Esophagus muscularis mucosa (tissue), 4 donors: ENCODE measurements at places on chromosomes 2 and 18.

GRCh38 chr2:127605691-127606263 lies 40.2 kb upstream of the GPR17 start:
- no peak for DNase-seq

GRCh38 chr18:46152808-46153617 lies 48.8 kb downstream of the HAUS1 start:
- no peak for DNase-seq

DNA sequence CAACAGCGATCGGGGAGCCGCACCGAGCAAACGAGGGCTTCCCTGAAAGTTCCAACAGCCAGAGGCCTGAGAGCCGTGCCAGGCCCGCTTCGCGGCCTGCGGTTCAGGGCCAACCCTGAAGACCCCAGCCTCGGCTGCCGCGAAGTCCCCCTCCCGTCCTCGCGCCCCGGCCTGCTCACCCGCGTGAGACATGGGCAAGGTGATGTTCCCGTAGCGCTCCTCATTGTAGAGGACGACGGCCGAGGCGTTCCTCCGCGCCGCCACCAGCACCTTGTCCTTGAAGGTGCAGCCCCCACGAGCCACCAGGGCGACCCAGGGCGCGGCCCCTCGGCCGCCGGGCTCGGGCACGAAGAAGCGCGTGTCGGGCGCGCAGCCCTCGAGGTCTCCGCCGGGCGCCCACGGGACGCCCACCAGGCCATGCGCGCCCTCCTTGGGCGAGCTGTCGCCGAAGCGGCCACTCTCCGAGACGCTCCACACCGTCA lies 510 bp downstream of the RNF149 start:
- peak; percentile 81 for DNase-seq

DNA sequence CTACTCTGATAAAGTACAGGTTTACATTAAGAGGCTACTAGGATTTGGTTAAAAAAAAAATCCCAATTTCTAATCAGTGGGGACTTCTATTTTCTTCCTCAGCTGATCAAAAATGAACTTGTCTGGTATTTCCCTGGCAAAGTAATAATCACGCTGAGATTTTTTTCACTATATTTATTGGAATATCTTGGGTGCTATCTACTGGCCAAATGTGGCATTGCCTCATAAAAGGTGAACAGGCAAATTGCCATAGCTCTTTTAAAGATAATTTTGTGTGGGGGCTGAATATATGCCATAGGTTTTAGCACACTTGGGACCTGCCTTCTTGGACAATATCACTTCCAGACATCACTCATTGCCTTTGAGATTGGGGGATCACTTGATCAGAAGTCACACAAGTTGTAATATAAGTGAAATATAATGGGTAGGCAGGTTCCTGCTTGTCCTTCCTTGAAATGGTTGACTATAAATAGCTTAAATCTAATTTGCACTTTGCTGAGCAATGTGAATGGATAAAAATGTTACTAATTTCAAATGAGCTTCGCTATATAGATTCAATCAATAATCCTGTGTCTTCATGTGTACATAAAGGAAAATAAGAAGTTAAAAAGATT lies 7.0 kb upstream of the NXPH2 start:
- no peak for DNase-seq

GRCh38 chr2:232979871-232980461 lies 33.1 kb downstream of the NGEF start:
- DNase-seq, result no peak

- no peak for DNase-seq
These were observed 106.7 kb downstream of the GBX2 start for GRCh38 chr2:236061497-236061896.

DNA sequence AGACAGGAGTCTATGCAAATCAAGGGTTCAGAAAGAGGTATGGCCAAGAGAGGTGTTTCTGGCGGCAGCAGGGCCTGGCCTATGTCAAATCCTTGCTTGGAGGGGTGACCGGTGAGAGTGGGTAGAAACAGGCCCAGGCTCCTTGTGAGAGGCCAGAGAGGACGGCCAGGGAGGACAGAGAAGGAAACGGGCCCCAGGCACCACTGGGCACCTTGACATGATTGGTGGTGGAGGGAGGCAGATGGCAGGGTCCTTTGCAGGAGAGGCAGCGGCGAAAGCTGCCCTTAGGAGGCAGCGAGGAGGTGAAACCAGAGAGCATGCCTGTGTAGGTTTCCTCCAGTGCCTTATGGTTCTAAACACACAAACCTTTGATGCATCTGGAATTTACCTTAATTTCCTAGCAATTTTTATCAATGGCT lies 6.2 kb downstream of the RAMP1 start:
- DNase-seq, result peak; percentile 62

DNA sequence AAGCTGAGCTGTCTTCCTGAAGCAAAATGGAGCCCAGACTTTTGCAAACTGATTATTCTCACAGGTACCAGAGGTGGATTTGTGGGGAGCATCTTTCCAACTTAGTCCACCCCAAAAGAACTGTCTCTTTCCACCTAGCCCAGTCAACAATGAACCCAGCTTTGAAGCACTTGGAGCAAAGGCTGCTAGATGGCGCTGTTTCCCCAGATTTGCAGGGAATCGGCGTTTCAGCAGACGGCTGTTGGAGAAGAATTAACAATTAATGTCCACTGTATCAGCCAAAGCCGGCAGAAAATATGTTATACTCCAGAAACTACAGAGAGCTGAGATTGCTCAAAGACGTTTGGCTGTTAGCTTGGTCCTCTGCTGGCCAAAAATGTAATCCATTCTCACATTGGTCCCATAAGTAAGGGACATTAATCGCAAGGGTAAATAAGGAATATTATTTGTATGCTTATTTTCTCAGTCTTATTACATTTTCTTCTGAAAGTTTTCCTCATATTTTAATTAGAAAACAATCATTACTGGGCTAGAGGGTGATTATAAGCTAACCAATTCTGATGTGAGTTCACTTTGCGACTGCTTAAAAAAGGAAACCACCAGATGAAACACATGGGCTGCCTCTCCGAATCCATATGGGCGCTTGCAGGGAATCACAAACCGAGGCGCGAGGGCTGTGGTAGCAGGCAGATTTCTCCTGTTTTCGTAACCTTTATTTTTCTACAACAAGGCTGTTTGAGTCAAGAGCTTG lies 423.8 kb upstream of the MEX3C start:
- no peak for DNase-seq

- no peak for DNase-seq
These were observed 90.4 kb downstream of the NUP35 start for GRCh38 chr2:183214680-183215079.

DNA sequence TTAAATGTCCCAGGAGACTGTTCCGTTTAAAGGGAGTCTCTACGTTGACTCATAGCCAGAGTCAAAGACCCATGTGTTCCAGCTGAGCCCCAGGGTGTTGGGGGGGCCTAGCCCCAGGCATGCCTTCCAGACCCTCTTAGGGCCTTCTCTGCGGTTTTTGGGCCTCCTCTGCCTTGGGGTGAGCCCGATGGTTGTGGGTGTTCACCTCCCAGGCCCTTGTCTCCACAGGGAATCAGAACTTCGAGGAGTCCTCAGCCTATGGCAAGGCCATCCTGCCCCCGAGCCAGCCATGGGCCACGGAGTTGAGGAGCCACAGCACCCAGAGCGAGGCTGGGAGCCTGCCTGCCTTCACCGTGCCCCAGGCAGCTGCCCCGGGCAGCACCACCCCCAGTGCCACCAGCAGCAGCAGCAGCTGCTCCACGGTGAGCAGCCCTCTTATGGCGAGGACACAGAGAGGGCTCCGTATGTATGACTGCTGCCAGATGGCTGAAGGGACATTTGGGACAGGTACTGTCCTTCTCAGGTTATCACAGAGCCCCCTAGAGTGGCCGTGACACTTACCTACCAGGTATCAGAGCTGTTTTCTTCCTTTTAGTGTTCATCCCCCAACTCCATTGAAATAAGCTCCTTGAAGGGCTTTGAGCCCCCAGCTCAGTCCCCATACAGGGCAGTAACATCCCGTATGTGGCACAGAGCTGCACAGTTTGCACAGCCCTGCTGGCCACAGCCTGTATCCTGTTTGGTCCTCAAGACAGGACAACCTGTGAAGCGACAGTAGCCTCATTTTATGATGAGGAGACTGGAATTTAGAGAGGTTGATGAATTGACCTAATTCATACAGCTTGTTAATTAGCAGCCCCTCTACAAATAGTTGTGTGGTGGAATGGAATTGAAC lies 80.7 kb downstream of the EPAS1 start:
- no peak for DNase-seq

- no peak for DNase-seq
These were observed 85.4 kb downstream of the NCKAP1 start for GRCh38 chr2:182952741-182953450.

DNA sequence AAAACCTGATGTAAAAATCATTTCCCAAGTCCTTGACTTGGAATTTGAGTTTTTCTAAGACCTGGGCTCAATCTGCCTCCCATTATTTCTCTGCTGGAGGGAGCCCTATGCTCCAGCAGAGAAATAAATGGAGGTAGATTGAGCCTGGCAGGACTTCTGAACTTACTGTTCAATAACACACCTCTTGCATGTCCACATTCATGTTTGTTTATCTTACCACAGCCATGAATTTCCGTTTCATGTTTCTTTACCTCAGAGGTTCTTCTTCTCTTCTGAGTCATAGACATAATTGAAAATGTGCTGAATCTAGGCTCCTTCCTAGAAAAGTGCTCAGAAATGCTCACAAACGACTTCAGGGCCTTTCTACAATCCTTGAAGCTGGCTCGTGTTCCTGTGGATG lies 170.8 kb downstream of the PMAIP1 start:
- no peak for DNase-seq
